ENCODE measurements at places on chromosomes 2 and 18.

DNA sequence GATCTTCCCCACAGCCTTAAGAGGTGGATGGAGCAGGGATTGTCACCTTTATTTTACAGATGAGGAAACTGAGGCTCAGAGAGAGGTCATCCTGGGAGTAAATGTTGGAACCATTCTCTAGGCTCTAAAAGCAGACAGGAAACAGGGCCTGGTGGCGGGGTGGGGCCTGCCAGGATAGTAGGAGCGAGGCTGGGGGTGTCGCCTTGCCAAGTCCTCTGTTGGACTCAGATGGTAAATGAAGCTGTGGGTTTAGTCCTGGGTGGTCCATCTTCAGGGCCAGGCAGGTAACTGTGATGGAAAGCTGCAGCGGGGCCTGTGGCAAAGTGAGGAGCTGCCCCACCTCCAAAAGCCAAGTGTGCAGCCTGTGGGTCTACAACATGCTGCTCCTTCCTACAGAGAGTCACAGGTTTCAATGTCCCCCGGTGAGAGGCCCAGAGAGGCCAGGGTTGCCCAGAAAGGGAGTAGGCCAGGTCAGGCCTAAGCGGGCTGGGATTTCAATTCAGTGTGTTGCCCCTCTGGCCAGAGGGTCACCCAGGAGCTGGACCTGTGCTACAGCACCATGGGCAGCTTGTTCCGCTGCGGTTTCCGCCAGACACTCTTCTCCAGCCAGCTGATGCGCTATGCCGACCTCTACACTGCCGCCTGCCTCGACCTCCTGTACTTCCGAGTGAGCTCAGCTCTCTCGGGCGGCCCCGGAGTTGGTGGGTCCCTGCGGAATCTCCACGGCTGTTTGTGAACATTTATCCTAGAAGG, 6.6 kb downstream of the NT5DC4 start:
- DNase-seq = no peak

DNA sequence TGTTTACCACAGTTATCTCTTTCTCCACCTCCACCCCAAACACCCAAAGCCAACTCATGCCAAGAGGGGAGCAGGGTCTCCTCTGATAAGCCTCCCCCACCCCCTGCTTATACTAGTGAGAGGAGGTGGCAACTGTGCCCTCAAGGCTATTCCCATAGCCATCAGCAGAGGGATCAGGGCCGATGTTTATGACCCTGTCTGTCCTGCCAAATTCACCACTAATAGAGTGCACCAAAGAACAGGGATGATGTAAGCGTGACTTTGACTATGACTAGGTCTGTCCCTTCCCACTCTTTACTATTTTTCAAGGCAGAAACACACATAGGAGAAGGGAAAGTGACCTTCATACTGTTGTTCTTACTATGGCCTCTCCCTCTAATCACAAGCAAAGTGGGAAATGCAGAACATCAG, 74.6 kb downstream of the CLHC1 start:
- no peak for DNase-seq

GRCh38 chr2:59342166-59342565, 1101.0 kb upstream of the FANCL start:
- DNase-seq = no peak

GRCh38 chr18:25517881-25518715, 166.1 kb upstream of the ZNF521 start:
- DNase-seq = no peak

DNA sequence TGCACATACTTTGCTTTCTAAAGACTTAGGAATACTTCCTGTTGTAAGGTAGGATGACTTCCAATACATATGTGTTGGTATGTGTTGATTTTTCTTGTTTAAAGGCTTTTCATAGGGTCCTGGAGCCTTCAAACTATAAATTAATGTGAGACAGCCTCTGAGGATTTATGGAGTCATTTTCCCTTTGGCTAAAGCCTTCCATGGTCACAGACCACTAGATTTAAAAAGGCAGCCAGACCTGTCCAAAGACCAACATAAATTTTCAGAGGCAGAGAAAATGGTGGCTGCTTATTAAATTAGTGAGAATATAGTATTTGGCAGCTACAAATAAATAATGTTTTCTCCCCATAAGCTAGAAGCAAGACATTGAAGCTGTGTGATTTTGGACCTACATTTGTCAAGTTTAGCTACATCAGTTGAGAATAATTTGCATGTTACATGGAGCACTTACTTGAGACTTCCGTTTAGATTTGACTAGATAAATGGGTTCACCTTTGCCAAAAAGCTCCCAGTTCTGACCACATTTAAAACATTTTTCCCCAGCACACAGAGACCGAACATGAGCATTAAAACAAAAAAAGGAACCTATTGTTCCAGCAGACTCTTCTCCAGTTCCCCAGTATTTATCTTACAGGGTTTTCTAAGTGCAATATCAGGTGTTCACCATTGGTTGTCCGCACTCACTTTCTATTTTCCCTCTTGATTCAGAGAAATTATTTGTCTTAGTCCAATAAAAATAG, 402.9 kb downstream of the PARD3B start:
- no peak for DNase-seq

DNA sequence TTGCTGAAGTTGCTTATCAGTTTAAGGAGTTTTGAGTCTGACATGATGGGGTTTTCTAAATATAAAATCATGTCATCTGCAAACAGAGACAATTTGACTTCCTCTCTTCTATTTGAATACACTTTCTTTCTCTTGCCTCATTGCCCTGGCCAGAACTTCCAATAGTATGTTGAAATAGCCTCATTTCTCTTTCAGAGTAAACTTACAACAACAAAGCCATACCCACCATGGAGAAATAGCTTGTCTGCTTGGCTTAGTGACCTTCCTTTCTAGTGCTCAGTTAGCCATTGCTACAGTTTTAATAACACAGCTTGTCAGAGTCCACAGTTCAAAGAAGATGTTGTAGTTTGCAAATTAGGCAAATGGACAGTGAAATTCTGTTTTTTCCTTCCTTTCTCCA, 228.0 kb downstream of the ETAA1 start:
- no peak for DNase-seq

DNA sequence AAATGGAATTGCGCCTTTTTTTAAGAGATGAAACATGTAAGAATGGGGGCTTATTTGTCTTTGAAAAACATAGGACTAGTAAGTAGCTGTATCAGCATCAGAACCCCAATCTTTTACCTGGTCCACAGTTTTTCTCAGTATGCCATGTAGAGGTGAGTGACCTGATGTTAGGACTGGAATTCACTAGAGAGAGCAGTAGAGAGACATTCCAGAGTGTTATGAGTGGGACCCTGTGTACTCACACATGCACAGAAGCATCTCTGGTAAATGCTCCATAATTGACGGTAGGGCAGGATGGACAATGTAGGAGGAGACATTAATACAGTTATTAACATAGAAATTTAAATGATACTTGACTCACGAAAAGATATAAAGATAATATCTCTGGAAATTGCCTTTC, 1.4 kb upstream of the GALNT13 start:
- no peak for DNase-seq

DNA sequence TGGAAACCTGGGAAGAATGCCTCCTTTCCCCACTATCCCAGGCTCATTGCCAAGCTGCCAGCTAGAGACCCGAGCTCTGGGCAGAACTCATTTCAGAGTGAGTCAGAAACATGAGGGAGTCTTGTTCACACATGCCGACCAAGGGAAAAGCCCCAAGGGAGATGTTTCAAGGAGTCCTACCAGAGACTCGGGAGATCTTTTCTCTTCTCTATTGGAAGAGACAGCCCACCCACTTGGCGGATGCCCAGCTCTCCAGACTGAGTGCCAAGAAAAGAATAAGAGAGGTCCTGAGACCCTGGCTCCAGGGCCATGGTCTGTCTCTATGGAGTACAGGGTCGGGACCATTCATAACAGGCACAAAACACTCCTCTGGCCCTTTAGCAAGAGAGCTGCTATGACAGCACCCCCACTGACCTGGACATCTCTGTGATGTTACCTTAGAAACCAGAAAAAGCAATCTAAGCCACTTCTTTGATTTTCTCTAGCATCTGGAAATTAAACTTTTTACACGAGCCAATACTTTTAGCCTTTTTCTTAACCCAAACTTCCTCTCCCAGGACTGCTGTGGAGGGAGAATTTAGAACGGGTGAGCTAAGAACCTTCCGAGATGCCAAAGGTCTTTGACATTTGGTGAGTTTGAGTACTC, 18.5 kb upstream of the IGFBP5 start:
- no peak for DNase-seq

GRCh38 chr2:170250584-170250983, 72.6 kb downstream of the MYO3B start:
- DNase-seq = no peak

- DNase-seq = no peak
Measured at GRCh38 chr2:1647417-1648240, 96.7 kb downstream of the PXDN start.

DNA sequence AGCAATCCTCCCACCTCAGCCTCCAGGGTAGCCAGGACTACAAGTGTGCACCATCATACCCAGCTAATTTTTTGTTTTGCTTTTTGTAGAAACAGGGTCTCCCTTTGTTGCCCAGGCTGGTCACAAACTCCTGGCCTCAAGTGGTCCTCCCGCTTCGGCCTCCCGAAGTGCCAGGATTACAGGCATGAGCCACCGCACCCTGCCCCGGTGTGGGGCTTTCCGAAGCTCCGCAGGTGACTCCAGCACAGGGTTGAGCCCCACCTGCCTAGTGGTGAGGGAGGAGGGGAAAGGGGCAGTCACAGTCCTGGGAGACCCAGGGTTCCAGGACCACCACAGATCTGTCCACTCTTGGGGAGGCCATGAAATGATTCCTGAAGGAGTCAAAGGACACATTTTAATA, 5.2 kb downstream of the PRLH start:
- no peak for DNase-seq

DNA sequence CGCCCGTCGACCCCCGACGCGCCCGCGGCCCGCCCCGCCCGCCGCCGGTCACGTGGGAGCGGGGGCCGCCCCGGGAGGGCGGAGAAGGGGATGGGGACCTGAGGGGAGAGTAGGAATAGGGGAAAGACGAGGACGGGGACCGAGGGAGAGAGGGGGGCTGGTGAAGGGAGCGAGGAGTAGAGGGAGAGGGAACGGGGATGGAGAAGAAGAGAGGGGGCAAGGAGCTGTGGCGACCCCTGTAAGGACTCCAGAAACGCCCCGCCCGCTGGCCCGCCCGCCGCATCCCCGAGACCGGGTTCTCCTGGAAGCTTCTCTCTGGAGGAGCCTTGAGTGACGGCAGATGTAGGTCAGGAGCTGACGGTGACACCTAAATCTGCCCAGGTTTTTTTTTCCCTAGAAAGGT, 615 bp downstream of the ADNP2 start:
- DNase-seq = peak; percentile 58

GRCh38 chr2:109182426-109182825, 53.4 kb downstream of the SH3RF3 start:
- DNase-seq = no peak

GRCh38 chr2:137870682-137871081, 93.6 kb upstream of the HNMT start:
- no peak for DNase-seq

- no peak for DNase-seq
Measured at GRCh38 chr2:240705204-240705791, 13.6 kb downstream of the AQP12A start.

- DNase-seq = no peak
Measured at GRCh38 chr2:67312871-67313270, 84.3 kb upstream of the ETAA1 start.

DNA sequence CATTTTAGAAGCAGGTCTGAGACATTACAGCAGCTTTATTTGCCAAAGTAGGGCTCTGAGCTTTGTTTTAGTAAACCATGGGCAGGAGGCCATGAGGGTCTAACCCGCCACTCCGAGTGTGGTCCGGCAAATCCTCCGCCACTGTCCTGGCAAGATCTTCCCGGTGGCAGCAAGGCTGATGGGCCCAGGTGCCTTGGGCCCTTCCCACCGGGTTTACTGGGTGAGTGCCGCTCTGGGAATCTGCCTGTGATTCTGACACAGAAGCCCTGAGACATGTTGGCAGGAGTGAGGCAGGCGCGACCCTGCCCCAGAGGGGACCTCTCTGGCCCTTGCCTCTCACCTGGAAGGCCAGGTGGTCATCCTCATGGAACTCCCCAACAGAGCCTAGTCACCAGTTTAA, 29.9 kb downstream of the MTERF4 start:
- no peak for DNase-seq

- DNase-seq = no peak
Measured at GRCh38 chr2:168053676-168054075, 193.7 kb downstream of the STK39 start.

GRCh38 chr2:172614932-172615331, 59.0 kb downstream of the PDK1 start:
- no peak for DNase-seq

DNA sequence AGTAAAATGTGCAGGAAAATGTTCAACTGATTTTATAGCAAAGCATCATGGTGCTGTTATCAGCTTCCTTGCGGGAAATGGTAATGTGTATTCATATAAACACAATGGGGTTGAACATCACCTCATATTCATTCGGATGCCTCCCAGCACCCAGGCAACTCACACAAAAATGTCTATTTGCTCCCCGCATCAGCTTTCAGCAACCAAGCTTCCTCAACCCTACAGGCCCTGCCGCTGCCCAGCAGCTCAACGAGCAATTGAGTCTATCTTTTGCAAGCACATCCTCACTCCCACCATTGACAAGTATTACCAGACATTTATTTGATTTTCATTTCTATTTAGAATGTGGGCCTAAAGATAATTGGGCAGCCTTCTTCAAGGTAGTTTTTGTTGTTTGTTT, 2161.4 kb upstream of the PIK3C3 start:
- DNase-seq = no peak

- DNase-seq = no peak
Measured at GRCh38 chr2:151336863-151337371, 20.5 kb upstream of the TNFAIP6 start.

DNA sequence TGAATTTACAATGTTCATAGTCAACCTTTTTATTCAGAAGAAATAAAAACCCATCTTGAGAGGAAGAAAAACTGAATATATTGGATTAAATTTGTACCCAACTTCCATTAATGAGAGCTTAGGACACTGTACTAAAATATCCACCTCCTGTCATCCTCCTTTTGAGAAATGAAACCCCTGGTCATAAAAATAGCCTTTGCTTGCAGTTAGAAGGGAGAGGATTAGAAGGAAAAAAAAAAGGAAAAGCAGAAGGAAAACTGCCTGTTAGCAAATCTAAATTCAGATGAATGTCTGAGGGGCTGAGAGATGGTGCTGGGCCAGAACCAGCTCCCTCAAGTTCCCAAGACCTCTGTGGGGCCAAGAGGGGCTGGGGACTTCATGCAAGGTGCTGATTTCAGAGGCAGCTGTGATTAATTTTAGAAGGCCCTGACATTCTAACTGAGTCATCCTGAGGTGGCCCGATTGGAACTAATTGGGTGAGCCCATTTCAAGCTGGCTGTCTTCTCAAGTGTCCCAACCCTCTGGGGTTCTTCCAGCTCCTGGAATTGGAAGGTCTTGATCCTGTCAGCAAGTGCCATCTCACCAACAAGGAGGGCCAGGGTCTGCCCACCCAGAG, 38.4 kb upstream of the BIN1 start:
- no peak for DNase-seq

DNA sequence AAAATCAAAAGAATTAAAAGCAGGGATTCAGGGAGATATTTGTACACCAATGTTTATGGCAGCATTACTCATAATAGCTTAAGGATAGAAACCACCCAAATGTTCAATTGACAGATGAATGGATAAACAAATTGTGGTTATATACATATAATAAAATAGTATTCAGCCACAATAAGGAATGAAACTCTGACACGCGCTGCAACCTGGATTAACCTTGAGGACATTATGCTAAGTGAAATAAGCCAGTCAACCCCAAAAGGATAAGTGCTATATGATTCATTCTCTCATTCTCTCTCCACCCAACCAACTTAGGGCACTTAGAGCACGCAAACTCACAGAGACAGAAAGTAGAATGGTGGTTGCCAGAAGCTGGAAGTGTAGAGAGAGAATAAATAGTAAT, 216.8 kb upstream of the SLC14A2 start:
- DNase-seq = no peak

GRCh38 chr2:96320326-96320725, 4.8 kb upstream of the ITPRIPL1 start:
- no peak for DNase-seq

Measured in activated CD4-positive, CD25-positive, alpha-beta regulatory T cell treated with anti-CD3 and anti-CD28 coated beads, Interleukin-2, amount 50 U/mL, for 72 hours (primary cell).